ENCODE measurements at places on chromosomes 2 and 18. TPM values are rescaled to one million over a fixed set of nuclear protein-coding genes. Genes with fewer than 3 reads are reported as not detected.

GRHL1 gene
- 1.4 TPM for total RNA-seq

BMP10 gene
- total RNA-seq, result not detected

SCTR gene
- not detected for total RNA-seq

TEKT4 gene
- not detected for total RNA-seq

ATP6V1B1 gene
- total RNA-seq, result 1.7 TPM

PNPT1 gene
- 25.0 TPM for total RNA-seq

DPP4 gene
- 19.6 TPM for total RNA-seq

SIX3 gene
- not detected for total RNA-seq

HOXD13 gene
- not detected for total RNA-seq

NOSTRIN gene
- not detected for total RNA-seq

CTAGE1 gene
- not detected for total RNA-seq

SNRPD1 gene
- 15.6 TPM for total RNA-seq

DUSP2 gene
- 1.9 TPM for total RNA-seq

COL5A2 gene
- 285 TPM for total RNA-seq
